ENCODE measurements at places on chromosomes 5 and 9.

GRCh38 chr5:139708434-139708861 is 60.3 kb downstream of the CXXC5 start:
- no peak for DNase-seq

DNA sequence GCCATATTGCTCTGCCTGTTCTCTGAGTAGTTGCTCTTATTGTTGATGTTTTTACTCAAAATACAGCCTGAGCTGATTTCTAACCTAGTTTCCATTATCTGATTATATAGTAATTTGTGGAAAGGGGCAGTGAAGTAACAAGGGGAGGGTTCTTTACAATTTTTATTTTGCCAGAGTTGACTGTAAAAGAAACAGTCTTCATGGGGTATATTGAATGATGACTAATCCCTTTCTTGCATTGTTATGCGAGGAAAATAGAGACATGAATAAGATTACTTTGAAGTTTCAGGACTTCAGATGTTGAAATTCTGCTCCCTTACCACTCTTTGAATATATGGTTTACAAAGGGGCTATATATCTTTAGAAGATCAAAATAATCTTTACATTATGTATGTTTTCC is 9.1 kb upstream of the LRRC70 start:
- DNase-seq, result no peak

- DNase-seq, result no peak
Observed at GRCh38 chr5:78908173-78909061, 76.7 kb downstream of the ARSB start.

GRCh38 chr5:164153469-164154172 is 648.2 kb downstream of the MAT2B start:
- no peak for DNase-seq

- DNase-seq, result no peak
Observed at GRCh38 chr5:55600497-55601203, 65.9 kb upstream of the PLPP1 start.

DNA sequence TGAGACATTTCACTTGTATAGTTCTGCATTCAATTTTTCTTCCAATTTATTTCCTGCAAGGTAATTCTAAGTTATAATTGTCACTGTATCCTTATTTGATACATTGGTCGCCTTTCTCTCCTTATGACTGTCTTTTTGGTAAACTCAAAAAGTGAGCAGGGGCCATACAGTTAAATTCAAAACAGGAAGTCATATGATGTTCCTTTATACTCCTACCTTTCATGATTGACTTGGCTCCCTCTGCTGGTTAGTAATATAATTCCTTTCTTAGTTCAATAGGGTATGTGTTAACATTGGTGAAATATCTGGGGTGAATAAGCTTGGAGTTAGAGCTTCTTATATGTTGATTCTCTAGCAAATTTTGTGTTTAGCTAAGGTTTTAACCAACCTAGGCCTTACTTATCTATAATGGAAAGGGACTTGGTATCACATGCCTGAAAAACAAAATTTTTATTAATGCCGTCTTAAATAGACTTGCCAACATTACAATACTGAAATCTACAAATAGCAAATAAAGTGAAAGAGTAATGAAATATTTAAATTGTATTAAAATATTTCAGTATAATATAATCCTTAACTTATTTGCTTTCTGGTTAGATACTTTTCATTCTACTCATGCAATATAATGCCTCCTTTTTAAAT is 6.0 kb upstream of the NIPBL start:
- DNase-seq, result no peak

DNA sequence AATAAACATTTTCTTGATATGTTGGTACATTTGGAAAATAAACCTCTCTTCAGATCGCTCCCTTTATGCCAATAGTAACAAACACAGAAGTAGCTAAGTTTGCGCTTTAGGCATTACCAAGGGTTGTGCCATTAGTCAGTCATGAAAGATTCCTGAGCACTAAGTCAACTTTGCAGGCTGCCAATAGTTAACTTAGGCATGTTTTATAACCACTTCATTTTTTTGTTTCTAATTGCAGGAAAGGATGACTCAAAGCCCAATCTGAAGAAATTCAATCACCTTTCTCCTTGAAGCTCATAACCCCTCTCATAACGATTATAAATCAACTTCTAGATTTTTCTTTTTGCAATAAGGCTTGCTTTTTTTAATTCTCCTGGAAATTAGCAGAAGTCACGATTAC is 517.0 kb downstream of the AGTPBP1 start:
- no peak for DNase-seq
